ENCODE measurements at places on chromosomes 16 and 17.

DNA sequence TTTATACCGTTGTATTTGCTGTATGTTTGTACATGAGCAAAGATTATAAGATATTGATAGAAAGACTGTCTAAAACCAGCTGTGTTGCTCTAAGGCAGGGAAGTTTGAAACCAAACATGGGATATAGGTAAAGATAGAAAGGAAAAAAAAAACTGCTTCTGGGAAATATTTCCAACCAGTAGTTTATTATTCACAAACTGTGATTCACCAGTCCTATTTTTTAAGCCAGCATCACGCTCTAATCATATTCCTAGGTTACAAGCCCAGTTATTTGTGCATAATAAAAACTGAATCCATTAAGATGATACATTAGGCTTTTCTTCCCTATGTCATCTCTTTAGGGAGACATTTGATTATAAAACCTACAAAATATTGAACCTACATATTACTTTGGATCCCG is 4.0 kb downstream of the ERN1 start:
- DNase-seq, result no peak

- DNase-seq, result peak; percentile 64
Observed at GRCh38 chr16:73878611-73879010, 418.0 kb upstream of the PSMD7 start.

- DNase-seq, result no peak
Observed at GRCh38 chr17:32596206-32596605, 109.4 kb downstream of the CDK5R1 start.

- DNase-seq, result no peak
Observed at GRCh38 chr17:49247944-49248343, 17.4 kb upstream of the PHOSPHO1 start.

GRCh38 chr16:66717776-66718175 is 21.2 kb upstream of the CMTM4 start:
- no peak for DNase-seq

DNA sequence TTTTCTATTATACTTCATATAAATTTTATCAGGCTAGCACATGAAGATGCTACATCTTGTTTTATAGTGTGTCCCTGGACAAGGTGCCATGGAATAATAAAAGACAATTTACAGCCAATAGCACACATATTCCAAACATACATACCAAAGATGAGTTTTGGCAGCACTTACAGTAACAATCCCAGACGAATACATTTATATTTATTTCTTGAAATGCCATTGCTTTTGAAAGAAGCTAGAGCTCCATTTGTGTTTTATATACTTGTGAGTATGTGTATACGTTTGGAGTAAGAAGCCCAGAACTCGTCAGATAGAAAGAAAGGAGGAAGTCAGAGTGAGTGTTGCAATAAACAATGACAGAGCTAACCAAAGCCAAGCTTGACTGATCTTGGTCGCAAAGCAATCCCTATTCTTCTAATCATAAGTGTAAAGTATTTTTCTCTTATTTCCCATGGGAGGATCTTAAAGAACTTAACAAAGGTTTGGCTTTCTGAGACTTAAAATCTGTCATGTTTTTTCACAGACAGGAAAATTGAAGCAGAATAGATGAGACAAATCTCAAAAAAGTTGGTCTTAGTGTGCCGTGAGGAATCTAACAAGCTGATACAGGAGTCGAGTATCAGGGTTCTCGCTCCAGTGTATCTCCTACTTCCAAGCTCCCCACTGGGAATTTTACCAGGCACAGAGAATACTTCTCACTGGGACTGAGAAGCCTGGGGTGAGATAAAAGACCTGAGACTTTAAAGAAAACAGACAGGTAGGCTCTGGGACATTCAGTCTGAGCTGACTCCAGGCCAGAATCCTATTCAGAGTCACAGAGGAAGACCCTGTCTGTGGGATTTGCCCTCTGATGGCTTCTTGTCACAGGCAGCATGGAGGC is 175.4 kb downstream of the AATF start:
- no peak for DNase-seq

- peak; percentile 23 for DNase-seq
Observed at GRCh38 chr16:86383488-86384262, 126.7 kb upstream of the FOXF1 start.

- DNase-seq, result no peak
Observed at GRCh38 chr17:38611070-38611786, 5.5 kb upstream of the SRCIN1 start.

DNA sequence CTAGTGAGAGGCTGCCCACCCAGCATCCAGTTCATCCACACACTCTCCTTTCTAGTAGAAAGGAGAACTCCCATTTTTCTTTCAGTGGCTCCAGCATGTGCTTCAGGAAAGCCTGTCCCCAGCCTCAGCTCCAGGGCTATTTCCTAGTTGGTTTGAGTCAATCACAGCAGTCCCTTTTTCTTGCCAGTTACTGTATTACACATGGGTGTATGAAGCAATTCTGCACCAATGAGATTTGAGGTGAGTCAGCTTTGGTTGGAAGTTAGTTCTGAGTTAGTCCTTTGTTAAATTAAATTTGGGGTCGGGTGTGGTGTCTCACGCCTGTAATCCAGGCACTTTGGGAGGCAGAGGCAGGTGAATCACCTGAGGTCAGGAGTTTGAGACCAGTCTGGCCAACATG is 24.8 kb downstream of the RAD51D start:
- DNase-seq, result peak; percentile 91

- DNase-seq, result peak; percentile 36
Observed at GRCh38 chr17:47789611-47790561, 31.7 kb downstream of the OSBPL7 start.

DNA sequence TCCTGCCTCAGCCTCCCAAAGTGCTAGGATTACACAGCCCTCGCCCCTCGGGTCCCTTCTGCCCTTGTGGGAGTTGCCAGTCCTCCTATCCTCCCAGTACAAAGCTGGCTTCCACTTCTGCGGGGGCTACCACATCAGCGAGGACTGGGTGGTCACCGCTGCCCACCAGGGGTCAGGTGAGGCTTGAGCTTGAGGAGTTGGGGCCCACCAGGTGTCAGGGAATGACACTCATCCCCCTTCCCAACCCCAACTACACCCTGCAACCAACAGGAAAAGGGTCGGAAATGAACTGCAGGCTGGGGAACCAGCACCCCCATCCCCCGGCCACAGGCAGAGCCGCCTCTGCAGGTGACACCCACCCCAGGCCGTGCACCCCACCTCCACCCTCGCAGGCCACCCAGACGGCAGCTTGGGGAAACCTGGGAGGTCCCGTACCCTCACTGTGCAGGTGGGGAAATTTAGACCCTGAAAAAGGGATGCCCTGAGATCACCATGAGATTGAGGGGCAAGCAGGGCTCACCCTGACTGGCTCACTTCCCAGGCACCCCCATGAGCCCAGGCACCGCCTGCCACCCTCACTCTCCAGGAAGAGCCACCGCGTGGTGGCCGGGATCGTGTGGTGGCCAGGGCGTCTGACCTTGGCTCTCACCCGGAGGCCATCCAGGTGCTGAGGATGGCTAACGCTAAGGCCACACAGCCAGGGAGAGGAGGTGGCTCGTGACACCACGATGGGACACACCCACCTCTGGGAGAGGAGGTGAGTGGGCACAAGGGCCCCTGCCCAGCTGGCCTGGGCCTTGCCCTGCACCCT is 8.0 kb downstream of the CTRB1 start:
- DNase-seq, result no peak

- DNase-seq, result no peak
Observed at GRCh38 chr17:17682293-17682736, 1.1 kb downstream of the RAI1 start.

DNA sequence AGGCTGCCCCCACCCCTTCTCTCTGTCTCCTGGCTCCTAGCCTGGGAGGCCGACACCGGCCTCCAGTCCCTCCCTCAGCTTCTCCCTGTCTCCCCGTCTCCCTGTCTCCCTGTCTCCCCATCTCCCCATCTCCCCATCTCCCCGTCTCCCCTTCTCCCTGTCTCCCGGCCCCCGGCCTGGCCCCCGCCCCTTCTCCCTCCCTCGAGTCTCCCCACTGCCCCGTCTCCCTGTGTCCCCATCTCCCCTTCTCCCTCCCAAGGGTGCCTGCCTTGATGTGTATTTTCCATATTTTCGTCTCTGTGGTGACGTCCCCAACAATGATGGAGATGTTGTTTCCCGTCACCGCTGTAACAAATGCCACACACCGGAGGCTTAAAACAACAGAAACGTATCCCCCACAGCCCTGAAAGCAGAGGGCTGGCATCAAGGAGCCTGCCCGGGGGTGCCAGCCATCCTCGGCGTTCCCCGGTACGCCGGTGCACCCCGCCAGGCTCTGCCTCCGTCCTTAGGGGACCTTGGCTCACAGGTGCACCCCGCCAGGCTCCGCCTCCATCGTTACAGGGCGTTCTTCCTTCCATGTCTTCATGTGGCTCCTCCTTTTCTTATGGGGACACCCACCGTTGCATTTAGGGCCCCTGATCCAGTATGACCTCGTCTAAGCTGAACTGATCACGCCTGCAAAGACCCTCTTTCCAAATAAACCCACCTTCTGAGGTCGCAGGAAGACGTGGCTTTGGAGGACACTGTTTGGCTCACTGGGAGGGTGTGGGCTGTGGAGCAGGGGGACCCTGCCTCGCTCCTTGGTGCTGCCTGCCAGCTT is 151.6 kb downstream of the NPIPB11 start:
- DNase-seq, result no peak

DNA sequence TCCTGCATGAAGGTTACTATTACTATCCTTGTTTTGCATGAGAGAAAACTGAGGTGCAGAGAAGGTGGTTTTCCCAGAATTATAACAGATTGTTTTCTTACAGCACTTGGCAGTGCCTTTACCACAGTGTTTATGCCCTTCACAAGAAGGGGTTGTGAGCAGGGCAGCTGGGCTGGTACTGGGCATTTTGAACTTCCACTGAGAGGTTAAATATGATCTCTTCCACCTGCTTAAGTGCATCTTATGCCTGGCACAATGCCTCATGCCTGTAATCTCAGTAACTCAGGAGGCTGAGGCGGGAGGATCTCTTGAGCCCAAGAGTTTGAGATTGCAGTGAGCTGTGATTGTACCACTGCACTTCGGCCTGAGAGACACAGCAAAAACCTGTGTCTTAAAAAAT is 36.2 kb downstream of the NDE1 start:
- DNase-seq, result no peak

- DNase-seq, result no peak
Observed at GRCh38 chr17:16215002-16215272, 397 bp downstream of the NCOR1 start.

DNA sequence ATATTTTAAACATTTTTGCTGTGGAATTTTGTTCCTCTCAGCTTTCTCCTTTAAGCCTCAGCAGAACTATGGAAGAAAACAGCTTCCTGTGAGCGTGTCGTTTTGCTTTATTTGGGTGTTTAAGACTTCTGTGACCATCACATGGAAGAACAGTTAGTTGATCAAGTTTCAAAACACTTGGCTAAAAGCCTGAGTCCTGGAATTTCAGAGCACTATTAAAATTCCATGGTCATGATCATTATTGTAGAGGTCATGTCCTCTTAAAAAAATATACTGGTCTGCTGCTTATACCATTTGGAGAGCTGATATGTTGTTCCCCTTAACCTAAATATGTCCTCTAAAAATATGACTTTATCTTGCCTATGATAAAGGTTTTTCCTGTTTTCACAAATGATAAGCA is 12.6 kb upstream of the CDR2 start:
- DNase-seq, result peak; percentile 67

GRCh38 chr16:86300746-86301481 is 209.4 kb upstream of the FOXF1 start:
- DNase-seq, result no peak

DNA sequence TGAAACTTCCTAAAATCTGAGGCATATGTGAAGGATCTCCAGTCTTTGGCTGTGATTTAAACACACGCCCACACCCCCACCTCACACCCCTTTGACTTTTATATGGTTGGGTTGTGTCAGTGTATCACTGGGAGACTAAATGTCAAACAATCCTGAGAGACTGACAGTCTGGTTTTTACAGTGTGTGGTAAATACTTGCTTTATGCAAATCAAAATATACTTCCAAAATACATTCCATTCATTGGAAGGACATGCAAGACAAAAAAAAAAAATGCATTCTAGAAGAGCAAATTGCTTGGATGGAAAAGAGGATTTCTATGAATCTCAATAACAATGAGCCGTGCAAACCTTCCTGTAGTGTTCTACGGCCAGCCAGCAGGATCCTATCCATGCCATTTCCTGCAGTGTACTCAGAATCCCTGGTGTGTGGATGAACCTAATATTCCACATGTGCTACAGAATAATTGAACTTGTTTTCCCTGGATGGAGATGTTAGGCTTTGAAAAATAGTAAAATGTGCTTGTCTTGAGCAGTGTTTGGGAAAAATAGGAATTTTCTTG is 602.1 kb upstream of the GOT2 start:
- no peak for DNase-seq

GRCh38 chr17:32111141-32111771 is 31.0 kb upstream of the RHOT1 start:
- peak; percentile 68 for DNase-seq

DNA sequence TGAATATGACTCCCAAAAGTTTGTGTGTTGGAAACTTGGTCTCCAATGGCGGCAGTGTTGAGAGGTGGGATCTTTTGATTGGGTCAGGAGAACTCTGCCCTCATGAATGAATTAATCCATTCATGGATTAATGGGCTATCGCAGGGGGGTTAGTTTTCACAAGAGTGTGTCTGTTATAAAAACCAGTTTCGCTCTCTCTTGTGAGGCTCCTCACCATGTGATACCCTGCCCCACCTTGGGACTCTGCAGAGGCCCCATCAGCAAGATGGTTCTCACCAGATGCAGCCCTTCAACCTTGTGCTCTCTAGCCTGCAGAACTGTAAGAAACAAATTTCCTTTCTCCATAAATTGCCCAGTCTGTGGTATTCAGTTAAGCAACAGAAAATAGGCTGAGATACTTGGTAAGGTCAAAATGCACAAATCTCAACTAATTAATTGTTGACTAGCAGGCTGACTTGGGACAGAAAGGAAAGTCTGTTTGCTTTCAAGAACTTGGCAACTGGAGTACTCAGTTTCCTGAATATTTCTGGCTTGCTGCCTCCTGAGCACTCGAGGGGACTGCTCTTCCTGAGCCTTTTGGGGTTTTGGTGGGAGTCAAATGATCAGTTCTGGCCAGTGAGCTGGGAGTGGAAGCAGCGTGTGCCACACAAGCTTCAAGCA is 13.8 kb upstream of the CCL17 start:
- no peak for DNase-seq

- DNase-seq, result no peak
Observed at GRCh38 chr16:6884002-6884401, 448.6 kb upstream of the RBFOX1 start.

- DNase-seq, result no peak
Observed at GRCh38 chr16:83711069-83711468, 96.7 kb upstream of the HSBP1 start.

Measured in MCF 10A (cell line).